ENCODE measurements at places on chromosomes 7 and 10. TPM values are rescaled to one million over a fixed set of nuclear protein-coding genes. Genes with fewer than 3 reads are reported as not detected.

Gene CALHM1
- not detected for total RNA-seq

Gene NUTM2A
- 1.9 TPM for total RNA-seq

Gene PRKRIP1
- total RNA-seq: 19.7 TPM

Gene ICA1
- 38.3 TPM for total RNA-seq

Gene RAMP3
- total RNA-seq: 55.0 TPM

Gene IKZF1
- 4.4 TPM for total RNA-seq

Gene CHAT
- not detected for total RNA-seq

Gene CRPPA
- total RNA-seq: 6.0 TPM

Data from left cardiac atrium (tissue), 4 donors.